Umbilical cord (tissue), 2 donors: ENCODE measurements at places on chromosomes 2 and 18. TPM values are rescaled to one million over a fixed set of nuclear protein-coding genes. Genes with fewer than 3 reads are reported as not detected.

POTEI gene
- 0.96 TPM for total RNA-seq

PRSS56 gene
- total RNA-seq: not detected

CYTIP gene
- 18.8 TPM for total RNA-seq

MEP1B gene
- total RNA-seq: 2.6 TPM
